ENCODE measurements at places on chromosomes 3 and 15. TPM values are rescaled to one million over a fixed set of nuclear protein-coding genes. Genes with fewer than 3 reads are reported as not detected.

Gene EHHADH
- 2.2 TPM for total RNA-seq

Gene AADACL2
- not detected for total RNA-seq

Gene AGBL1
- not detected for total RNA-seq

GRCh38 chr3:55611121-55611520 is 124.0 kb upstream of the WNT5A start:
- no peak for DNase-seq

GRCh38 chr3:73624017-73624820 is 522 bp downstream of the PDZRN3 start:
- DNase-seq = no peak

- DNase-seq = no peak
Measured at GRCh38 chr3:52341123-52341522, 25.0 kb downstream of the DNAH1 start.

DNA sequence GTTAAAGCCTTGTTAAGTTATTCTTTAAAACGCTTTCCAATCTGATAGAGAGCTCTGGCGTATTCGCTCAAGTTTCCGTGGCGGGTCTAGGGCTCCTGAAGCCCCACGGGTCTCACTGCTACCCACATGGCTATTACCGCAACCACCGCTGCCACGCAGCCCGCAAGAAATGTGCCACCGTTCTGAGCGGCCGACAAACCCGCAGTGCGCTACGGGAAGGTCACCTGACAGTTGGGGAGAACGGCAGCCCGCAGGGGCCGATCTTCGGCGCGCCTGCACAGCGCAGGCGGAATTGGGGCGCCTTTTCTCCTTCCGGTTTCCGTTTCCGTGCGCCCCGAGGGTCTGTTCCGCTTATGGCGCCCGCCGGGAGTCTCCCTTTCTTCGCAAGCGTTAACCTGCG is 76.6 kb upstream of the SNRPN start:
- DNase-seq = no peak

- DNase-seq = no peak
Measured at GRCh38 chr3:160860346-160860745, 104.3 kb downstream of the PPM1L start.

DNA sequence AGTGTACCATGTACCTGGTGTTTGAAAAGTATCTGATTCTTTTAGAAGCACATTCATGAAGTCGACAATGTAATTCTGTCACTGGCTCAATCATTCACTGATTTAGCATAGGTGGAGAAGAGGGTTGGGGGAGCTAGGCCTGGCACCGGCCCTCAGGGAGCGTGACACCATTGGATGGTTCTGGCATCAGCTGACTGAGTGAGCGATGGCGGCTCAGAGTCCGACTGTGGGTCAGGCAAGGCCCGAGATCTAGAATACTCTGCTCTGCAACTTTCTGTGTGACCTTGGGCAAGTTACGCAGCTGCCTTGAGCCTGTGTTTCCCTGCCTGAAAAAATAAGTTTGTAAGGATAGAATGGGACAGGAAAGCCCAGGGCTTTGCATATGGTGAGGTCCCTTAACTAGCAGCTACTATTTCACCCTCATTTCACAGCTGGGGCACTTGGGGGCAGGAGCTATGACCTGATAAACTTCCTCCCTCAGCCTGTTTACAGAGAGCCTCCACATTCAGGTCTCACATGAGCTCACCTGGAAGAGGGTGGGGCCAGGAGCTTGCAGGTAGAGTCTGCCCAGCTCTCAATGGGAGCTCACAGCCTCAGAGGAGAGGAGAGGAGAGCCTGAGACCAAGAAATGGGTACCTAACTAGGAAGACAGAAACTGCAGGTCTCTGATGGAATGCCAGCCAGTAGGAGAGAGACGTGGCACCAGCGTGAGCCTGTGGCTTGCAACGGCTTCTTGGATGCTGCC is 153.7 kb upstream of the TLE3 start:
- DNase-seq = no peak

- no peak for DNase-seq
Measured at GRCh38 chr15:70048198-70048565, 49.5 kb downstream of the TLE3 start.

DNA sequence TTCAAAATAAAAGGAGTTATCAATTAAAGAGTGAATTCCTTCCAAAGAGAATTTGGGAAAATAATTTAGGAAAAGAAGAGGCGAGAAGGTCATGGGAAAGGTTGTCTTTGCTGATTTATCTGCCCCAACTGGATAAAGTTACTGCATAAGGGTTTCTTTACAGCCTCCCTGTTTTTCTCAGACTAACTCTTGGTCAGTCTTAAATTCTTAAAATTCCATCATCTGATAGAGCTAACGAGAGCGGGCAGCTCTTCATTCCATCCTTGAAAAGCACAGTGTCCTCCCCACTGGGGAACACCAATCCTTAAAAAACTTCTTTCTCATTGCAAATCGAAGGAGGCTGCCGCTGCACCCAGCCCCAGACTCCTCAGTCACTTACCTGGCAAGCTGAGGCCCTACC is 107.2 kb downstream of the PGPEP1L start:
- DNase-seq = no peak

GRCh38 chr15:100172356-100173024 is 169.3 kb downstream of the ADAMTS17 start:
- DNase-seq = no peak

DNA sequence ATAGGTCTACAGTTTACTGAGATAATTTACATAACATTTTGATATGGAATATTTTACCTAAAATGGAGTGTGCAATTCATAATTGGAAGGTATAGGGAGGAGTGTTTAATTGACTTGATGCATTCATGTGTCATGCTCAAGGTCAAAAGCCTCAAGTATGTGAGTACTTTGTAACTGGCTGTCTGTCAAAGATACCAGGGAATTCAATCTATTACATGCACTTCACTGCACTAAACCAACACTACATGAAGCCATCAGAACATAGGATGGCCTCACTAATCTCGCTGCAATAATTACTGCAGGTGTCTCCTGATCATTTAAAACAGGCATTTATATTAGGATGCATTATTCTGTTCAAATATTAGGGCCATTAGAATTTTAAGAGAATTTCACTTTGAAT is 367.2 kb downstream of the CNTN4 start:
- DNase-seq = no peak

Data from HT1080 (cell line).